ENCODE measurements at places on chromosomes 12 and 14. TPM values are rescaled to one million over a fixed set of nuclear protein-coding genes. Genes with fewer than 3 reads are reported as not detected.

DNA sequence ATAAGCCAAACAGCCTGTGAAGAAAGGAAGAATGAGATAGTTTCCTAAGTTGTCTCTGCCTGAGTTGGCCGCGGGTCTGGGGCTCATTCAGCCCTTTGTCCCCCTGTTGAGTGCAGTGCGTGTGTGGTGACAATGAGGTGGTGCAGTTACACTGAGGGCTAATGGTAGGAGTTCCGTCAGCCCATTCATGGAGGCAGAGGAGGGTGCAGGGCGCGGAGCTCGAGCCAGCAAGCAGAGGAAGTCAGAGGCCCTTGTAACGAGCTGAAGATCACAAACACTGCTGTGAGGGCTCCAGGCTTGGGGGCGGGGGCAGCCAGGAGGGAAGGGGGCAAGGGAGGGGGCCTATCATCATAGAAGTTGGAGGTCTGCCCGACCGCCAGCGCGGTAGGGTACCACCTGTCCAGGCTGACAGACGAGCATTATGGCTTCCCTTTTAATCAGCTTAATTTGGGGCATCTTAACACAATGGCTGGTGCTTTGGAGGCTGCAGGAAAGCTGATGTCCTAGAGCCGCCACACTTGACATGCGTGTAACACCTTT lies 20.5 kb downstream of the CCND2 start:
- no peak for DNase-seq
- 0 out of 2 replicates have a peak overlapping the region, but pooled peaks have one; percentile 72 for H3K27ac ChIP-seq
- H3K36me3 ChIP-seq, result peaks cover 81% of the 10 kb centered on the region
- no peaks in the 10 kb centered on the region for H3K27me3 ChIP-seq

GRCh38 chr14:31578266-31578665 lies 17.1 kb downstream of the NUBPL start:
- DNase-seq, result no peak
- H3K27me3 ChIP-seq, result no peaks in the 10 kb centered on the region
- no peaks in the 10 kb centered on the region for H3K4me1 ChIP-seq
- no peak overlapping the region for H3K4me3 ChIP-seq
- H3K27ac ChIP-seq, result no peak overlapping the region

GRCh38 chr12:62876938-62877548 lies 57.9 kb downstream of the PPM1H start:
- no peak overlapping the region for H3K4me3 ChIP-seq
- H3K36me3 ChIP-seq, result no peaks in the 10 kb centered on the region
- H3K27ac ChIP-seq, result no peak overlapping the region
- no peak for DNase-seq

- no peak overlapping the region for H3K4me3 ChIP-seq
- no peaks in the 10 kb centered on the region for H3K27me3 ChIP-seq
- DNase-seq, result no peak
- peaks cover 6% of the 10 kb centered on the region for H3K4me1 ChIP-seq
These were observed 18.6 kb downstream of the HSD17B6 start for GRCh38 chr12:56781726-56782125.

The CD163L1 gene
- 0.14 TPM for total RNA-seq

- H3K4me1 ChIP-seq, result peaks cover 67% of the 10 kb centered on the region
- peak overlapping the region; percentile 1 for H3K4me3 ChIP-seq
- no peaks in the 10 kb centered on the region for H3K27me3 ChIP-seq
- no peak overlapping the region for H3K27ac ChIP-seq
These were observed 9.7 kb downstream of the PAWR start for GRCh38 chr12:79681008-79681590.

DNA sequence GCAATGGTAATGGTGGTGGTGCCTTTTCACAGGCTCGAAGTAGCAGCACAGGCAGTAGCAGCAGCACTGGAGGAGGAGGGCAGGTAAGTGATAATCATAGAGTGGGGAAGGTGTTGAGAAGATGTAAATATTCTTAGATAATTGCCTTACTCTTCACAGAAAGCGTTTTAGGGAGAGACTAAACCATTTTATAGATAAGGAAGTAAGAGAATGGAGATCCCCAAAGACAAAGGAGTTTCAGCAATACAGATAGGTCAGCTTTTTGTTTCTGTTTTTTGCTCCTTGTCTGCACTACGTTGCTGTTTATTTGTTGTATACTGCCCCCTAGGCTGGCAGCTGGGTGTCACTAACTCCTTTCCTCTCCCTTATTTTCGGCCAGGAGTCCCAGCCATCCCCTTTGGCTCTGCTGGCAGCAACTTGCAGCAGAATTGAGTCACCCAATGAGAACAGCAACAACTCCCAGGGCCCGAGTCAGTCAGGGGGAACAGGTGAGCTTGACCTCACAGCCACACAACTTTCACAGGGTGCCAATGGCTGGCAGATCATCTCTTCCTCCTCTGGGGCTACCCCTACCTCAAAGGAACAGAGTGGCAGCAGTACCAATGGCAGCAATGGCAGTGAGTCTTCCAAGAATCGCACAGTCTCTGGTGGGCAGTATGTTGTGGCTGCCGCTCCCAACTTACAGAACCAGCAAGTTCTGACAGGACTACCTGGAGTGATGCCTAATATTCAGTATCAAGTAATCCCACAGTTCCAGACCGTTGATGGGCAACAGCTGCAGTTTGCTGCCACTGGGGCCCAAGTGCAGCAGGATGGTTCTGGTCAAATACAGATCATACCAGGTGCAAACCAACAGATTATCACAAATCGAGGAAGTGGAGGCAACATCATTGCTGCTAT lies 2.0 kb downstream of the SP1 start:
- peaks cover 27% of the 10 kb centered on the region for H3K36me3 ChIP-seq
- no peaks in the 10 kb centered on the region for H3K27me3 ChIP-seq
- H3K27ac ChIP-seq, result peak overlapping the region; percentile 99
- DNase-seq, result peak; percentile 80
- peak overlapping the region; percentile 66 for H3K4me3 ChIP-seq
- peaks cover 19% of the 10 kb centered on the region for H3K4me1 ChIP-seq

DNA sequence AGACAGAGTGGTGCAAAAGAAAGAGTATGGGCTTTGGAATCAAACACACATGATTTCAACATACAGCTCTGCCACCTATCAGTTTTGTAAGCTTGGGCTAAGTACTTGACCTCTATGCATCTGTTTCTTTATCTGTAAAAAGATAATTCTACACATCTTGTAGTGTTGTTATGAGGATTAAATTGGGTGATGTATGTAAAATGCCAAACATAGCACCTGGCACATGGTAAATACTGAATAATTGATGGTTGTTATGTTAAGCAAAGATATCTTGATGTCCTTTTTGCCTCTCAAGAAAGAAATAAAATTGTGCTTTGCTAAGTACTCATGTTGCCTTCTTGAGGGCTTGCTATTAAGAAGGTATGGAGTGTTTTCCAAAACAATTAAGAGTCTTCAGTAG lies 2.3 kb upstream of the CSRP2 start:
- H3K27ac ChIP-seq, result no peak overlapping the region
- H3K27me3 ChIP-seq, result no peaks in the 10 kb centered on the region
- H3K4me1 ChIP-seq, result peaks cover 16% of the 10 kb centered on the region

DNA sequence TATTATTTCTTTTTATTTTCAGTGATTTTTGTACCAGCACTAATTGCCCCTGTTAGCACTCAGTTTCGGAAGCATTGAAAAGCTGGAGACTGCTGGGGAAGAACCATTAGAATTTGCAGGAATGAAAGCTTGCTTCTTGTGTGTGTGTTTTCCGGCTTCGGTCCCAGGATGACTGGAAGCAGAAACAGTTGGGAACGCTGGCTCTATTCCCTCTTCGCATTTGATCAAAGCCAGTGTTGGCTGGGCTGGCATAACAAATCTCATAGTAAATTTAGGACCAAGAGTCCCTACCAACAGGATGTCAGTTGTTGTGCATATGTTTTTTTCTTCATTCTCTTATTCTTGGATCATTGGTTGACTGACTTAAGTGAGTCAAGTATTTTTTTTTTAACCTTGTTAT lies 53.6 kb upstream of the TRAF3 start:
- no peak for DNase-seq
- H3K27me3 ChIP-seq, result no peaks in the 10 kb centered on the region
- peaks cover 9% of the 10 kb centered on the region for H3K36me3 ChIP-seq
- H3K4me3 ChIP-seq, result no peak overlapping the region

The HPD gene
- not detected for total RNA-seq

GRCh38 chr14:102692334-102692733 lies 84.9 kb upstream of the TRAF3 start:
- no peak for DNase-seq
- H3K27ac ChIP-seq, result 0 out of 2 replicates have a peak overlapping the region, but pooled peaks have one; percentile 5
- no peaks in the 10 kb centered on the region for H3K27me3 ChIP-seq
- H3K36me3 ChIP-seq, result no peaks in the 10 kb centered on the region
- H3K4me3 ChIP-seq, result no peak overlapping the region
- H3K4me1 ChIP-seq, result peaks cover 11% of the 10 kb centered on the region

GRCh38 chr12:91109148-91109564 lies 2.1 kb downstream of the LUM start:
- H3K27me3 ChIP-seq, result no peaks in the 10 kb centered on the region
- H3K36me3 ChIP-seq, result no peaks in the 10 kb centered on the region
- H3K4me3 ChIP-seq, result no peak overlapping the region
- DNase-seq, result peak; percentile 78

The OAS3 gene
- total RNA-seq, result 2.6 TPM

DNA sequence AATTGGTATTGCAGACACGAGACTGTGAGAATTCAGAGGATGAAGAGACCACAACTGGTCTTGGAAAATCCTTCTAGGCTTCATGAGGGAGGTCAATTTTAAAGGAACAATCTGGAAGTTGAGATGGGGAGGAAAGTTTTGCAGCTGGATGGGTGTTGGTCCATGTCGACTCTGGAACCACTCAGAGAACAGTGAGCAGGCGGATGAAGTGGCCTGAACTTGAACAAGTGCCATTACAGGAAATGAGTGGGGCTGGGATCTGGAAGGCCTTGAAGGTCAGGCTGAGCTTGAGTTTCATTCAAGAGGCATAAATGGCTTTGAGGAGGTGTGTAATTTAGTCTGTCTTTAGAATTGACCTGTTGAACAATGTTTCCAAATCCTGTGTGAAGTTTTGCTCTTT lies 140.9 kb downstream of the GALC start:
- DNase-seq, result no peak
- no peaks in the 10 kb centered on the region for H3K36me3 ChIP-seq
- no peak overlapping the region for H3K4me3 ChIP-seq
- H3K4me1 ChIP-seq, result no peaks in the 10 kb centered on the region
- no peak overlapping the region for H3K27ac ChIP-seq

The AVPR1A gene
- total RNA-seq, result 0.24 TPM

GRCh38 chr12:62158461-62159360 lies 101.5 kb upstream of the USP15 start:
- H3K4me3 ChIP-seq, result no peak overlapping the region
- H3K4me1 ChIP-seq, result no peaks in the 10 kb centered on the region
- no peaks in the 10 kb centered on the region for H3K36me3 ChIP-seq
- no peaks in the 10 kb centered on the region for H3K27me3 ChIP-seq
- DNase-seq, result no peak
- H3K27ac ChIP-seq, result no peak overlapping the region

DNA sequence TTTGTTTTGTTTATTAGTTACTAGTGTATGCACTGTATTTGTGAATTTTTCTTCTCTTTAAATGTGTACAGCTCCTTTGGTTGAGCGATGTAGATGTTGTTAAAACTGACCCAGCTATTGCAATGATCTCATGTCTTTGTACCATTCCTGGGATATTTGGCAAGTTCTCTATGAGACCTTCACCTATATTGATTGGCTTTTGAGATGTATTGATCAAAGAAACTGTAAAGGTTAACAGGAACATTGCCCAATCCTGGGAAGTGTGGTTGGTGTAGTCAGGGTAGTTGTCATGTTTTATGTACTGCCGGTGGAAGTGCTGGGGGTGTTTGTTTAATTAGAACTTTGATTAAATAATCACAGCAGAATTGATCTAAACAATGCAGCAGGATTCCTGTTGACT lies 43.1 kb downstream of the ACSS3 start:
- H3K27ac ChIP-seq, result no peak overlapping the region
- no peaks in the 10 kb centered on the region for H3K27me3 ChIP-seq
- no peak overlapping the region for H3K4me3 ChIP-seq
- no peak for DNase-seq
- H3K4me1 ChIP-seq, result no peaks in the 10 kb centered on the region
- no peaks in the 10 kb centered on the region for H3K36me3 ChIP-seq

The SRRM4 gene
- 0.63 TPM for total RNA-seq

- H3K36me3 ChIP-seq, result no peaks in the 10 kb centered on the region
- H3K4me1 ChIP-seq, result no peaks in the 10 kb centered on the region
- no peak overlapping the region for H3K4me3 ChIP-seq
- no peaks in the 10 kb centered on the region for H3K27me3 ChIP-seq
- no peak for DNase-seq
These were observed 22.0 kb downstream of the TSPAN9 start for GRCh38 chr12:3099146-3099545.

- no peaks in the 10 kb centered on the region for H3K27me3 ChIP-seq
- peaks cover 21% of the 10 kb centered on the region for H3K4me1 ChIP-seq
- no peak overlapping the region for H3K27ac ChIP-seq
- DNase-seq, result no peak
- H3K36me3 ChIP-seq, result no peaks in the 10 kb centered on the region
These were observed 26.3 kb downstream of the KRT18 start for GRCh38 chr12:52975204-52975603.

The RNF212B gene
- not detected for total RNA-seq

- peak overlapping the region; percentile 72 for H3K4me3 ChIP-seq
- no peak overlapping the region for H3K27ac ChIP-seq
- no peaks in the 10 kb centered on the region for H3K36me3 ChIP-seq
- peak; percentile 39 for DNase-seq
- H3K27me3 ChIP-seq, result no peaks in the 10 kb centered on the region
These were observed 392 bp downstream of the SLC15A4 start for GRCh38 chr12:128823216-128823915.

DNA sequence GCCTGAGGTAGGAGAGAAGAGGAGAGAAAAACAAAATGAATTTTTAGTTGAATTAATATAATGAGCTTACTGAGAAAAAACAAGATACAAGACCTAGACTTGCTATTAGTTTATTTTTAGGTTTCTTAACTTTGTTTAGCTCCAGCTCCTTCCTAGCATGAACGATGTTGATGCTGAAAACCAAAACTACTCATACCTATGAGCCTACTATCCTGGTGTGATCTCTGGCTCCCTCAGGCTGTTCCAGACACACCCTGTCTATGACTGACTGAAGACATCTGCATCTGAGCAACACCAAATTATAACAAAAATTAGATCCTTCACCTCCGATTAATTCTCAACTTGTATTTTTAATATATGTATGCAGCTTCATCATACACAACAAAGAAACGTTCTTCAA lies 190.4 kb downstream of the SLC5A8 start:
- H3K27me3 ChIP-seq, result no peaks in the 10 kb centered on the region
- no peak overlapping the region for H3K27ac ChIP-seq
- no peaks in the 10 kb centered on the region for H3K36me3 ChIP-seq
- H3K4me3 ChIP-seq, result no peak overlapping the region
- H3K4me1 ChIP-seq, result no peaks in the 10 kb centered on the region
- DNase-seq, result no peak

The TAS2R8 gene
- total RNA-seq, result not detected

The GRIP1 gene
- 13.7 TPM for total RNA-seq

- DNase-seq, result no peak
- no peaks in the 10 kb centered on the region for H3K27me3 ChIP-seq
- H3K36me3 ChIP-seq, result no peaks in the 10 kb centered on the region
- H3K4me3 ChIP-seq, result no peak overlapping the region
- H3K27ac ChIP-seq, result no peak overlapping the region
These were observed 152.1 kb downstream of the GALC start for GRCh38 chr14:87840906-87841305.

GRCh38 chr12:117498256-117498655 lies 136.8 kb upstream of the NOS1 start:
- H3K36me3 ChIP-seq, result no peaks in the 10 kb centered on the region
- H3K27me3 ChIP-seq, result no peaks in the 10 kb centered on the region
- peak; percentile 11 for DNase-seq

Measured in GM23338 (cell line).